ENCODE measurements at places on chromosomes 1 and 21. TPM values are rescaled to one million over a fixed set of nuclear protein-coding genes. Genes with fewer than 3 reads are reported as not detected.

DNA sequence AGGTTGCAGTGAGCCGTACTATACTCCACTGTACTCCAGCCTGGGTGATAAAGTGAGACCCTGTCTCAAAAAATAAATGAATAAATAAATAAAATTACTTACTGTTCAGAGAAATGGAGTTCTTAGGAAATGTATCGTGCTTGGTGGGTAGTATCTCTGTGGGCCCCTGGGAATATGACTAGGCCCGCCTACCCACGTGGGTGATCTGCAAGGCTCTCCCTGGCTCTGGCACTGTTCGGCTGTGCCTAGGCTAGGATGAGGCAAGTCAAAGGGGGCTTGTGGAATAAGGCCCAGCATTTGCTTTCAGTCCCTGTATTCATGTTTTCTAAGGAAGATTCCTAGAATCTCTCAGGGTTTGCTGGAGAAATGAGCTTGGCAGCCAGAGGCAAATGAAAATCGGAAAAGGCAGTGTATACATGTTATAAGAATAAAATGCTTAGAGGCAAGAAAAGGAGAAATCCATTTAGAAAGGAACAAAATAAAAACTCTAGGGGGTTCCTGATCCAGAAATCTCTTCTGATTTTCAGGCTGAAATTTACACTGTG lies 4.5 kb upstream of the CSRP1 start:
- no peak for DNase-seq

DNA sequence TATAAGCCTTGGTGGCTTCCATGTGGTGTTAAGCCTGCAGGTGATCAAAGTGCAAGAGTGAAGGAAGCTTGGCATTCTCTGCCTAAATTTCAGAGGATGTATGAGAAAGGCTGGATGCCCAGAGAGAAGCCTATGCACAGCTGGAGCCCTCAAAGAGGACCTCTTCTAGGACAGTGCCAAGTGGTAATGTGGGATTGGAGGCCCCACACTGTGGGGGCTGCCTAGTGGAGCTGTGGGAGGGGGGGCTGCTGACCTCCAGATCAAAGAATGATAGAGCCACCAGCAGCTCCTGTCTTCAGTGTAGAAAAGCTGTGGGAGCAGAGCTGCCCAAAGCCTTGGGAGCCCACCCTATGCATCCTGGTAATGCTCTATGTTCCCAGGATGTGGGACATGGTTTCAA lies 1512.7 kb upstream of the TPTE start:
- no peak for DNase-seq

GRCh38 chr1:178361847-178362246 lies 134.9 kb downstream of the CLEC20A start:
- no peak for DNase-seq

DNA sequence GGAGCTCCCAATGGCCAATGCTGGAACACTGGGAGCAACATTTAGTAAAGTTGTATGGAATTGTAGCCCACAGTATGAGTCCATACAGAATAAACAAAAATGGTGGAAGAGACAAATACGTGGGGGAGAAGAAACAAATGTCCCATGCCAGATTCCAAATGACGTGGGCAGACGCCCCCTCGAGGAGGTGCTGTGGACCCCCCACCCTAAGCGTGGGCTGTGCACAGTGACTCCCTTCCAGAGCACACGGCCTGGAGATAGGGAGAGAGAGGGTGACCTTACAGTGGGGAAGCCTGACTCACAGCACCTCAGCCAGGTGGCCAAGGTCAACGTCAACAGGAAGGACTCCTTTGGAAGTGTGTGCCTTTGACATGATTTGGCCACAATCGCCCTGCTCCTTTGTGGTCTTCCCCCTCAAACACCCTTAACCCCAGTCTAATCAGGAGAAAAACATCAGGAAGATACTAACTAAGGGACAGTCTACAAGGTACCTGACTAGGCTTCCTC lies 13.7 kb upstream of the PDE9A start:
- no peak for DNase-seq

NLRP3 gene
- total RNA-seq, result 0.40 TPM
